ENCODE measurements at places on chromosomes 16 and 17.

GRCh38 chr17:68861602-68862001 lies 93.6 kb downstream of the ABCA8 start:
- DNase-seq = no peak

- DNase-seq = no peak
Measured at GRCh38 chr17:50834429-50835300, 721 bp upstream of the WFIKKN2 start.

DNA sequence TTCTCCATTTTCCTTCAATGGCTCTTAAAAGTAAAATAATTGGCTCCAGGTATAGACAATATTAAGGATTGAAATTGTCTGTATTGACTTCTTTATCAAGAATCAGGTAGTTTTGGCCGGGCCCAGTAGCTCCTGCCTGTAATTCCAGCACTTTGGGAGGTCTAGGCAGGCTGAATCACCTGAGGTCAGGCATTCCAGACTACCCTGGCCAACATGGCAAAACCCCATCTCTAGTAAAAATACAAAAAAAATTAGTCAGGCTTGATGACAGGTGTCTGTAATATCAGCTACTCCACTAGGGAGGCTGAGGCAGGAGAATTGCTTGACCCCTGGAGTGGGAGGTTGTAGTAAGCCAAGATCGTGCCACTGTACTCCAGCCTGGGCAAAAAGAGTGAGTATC lies 1008.5 kb upstream of the EEF2KMT start:
- no peak for DNase-seq

DNA sequence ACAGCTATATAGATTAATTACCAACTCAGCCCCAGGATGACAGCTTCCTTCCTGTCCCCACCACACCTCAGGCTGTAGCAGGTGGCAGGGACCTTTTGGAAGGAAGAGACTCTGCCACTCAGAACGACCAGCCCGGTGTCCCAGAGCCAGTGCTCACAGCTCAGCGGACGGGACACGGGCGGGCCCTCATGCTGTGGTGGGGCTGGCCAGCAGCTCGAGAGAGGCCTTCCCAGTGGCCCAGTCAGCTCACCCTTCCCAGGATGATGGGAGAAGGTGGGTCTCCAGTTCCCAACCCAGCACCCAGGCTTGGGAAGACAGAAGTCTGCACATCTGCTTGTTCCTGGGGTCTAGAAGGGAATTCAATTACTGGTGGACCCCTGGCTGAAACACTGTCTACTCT lies 10.5 kb downstream of the NUDT16L1 start:
- DNase-seq = no peak

DNA sequence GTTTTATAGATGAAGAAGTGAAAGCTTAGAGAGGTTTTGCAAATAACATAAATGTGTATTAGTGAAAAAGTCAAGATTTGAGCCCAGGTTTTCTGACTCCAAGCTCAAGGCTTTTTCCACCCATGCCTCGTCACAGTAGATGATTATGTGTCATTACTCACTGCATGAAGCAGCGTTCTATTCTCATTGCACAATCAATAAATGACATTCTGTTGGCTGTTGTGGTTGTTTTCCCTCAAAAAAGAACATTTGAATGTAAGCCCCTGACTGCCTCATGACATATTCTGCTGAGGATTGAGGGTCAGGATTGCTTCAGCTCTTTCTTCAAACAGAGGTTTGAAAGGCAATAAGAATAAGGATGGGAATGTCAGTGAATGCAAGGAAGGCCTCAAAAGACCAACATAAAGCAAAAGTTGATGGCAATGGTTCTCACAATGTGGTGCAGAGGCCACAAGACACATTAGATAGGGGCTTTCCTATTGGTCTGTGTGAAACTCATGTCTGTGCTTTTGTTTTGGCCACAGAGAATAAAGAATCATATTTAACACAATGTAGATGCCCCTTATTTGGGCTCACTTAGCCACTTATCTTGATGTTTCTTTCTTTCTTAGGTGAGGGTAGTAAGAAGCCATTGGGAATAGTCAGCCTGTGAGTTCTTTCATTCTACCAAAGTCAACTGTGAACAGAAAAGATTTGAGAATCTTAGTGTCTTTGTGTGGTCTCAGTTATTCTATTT lies 5.4 kb upstream of the MMD start:
- DNase-seq = no peak
